ENCODE measurements at places on chromosomes 2 and 18.

DNA sequence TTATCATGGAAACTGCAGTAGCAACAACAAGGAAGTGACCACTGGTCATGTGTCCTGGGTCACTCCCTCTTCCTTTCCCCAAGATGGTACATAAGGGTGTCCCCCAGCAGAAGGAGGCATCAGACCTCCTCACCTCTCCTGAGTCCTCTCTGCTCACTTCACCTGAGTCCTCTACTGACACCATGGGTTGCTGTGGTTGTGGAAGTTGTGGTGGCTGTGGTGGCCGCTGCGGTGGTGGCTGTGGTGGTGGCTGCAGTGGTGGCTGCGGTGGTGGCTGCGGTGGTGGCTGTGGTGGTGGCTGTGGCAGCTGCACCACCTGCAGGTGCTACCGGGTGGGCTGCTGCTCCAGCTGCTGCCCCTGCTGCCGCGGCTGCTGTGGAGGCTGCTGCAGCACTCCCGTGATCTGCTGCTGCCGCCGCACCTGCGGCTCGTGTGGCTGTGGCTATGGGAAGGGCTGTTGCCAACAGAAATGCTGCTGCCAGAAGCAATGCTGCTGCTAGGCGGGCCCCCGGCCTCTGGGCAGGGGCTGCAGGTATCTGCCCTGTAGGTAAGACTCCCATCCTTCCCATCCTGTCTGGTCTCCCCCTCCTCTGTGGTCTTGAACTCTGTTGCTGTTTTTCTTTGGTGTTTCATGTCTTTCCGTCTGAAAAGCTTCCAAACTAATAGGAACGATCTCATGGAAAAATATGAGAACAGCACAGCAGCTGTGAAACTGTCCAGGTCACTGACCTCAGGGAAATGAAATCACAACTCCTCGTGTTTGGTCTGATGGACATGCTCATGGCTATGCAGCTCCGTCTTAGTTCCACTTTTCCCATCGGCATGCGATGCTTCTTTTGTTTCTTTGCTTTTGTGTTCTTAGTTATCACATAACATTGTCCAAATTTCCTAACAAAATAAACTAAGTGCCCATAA is at the start of gene SCYGR4:
Gene SCYGR4 (plus strand): TSS at position 183 of the 915 bp plus-strand sequence. CDS start 0 bp downstream, at position 183.
- DNase-seq: no peak

- no peak for DNase-seq
Observed at GRCh38 chr2:75607400-75607798, 39.2 kb upstream of the MRPL19 start.

DNA sequence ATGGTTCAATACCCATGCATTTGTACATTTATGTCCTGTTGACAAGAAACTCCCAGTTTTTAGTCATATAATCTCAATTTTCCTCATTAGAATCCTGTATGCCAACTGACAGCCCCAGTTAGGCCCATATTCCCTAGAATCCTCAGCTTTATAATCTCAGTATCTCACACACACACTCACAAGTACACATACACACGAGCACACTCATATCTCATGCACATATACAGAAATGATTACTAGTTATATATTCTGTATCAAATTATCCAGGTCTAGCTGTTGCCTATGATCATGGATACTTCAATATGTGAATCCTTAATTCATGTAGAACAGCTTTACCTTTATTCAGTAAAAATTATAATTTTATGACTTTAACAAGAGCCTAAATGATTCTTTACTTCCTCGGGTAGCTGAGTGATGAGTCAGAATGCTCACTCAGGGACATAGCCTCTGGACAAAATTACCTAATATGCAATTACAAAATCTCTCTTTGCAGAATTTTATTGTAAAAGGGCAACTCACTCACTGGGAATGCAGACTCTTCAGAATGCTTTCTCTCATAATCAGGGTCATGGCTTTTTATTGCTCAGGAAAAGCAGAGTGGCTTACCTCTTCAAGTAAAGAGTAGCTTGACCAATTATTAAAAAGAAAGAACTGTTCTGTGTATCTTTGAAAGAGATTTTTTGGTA is 193.6 kb upstream of the PIK3C3 start:
- DNase-seq: peak; percentile 91

DNA sequence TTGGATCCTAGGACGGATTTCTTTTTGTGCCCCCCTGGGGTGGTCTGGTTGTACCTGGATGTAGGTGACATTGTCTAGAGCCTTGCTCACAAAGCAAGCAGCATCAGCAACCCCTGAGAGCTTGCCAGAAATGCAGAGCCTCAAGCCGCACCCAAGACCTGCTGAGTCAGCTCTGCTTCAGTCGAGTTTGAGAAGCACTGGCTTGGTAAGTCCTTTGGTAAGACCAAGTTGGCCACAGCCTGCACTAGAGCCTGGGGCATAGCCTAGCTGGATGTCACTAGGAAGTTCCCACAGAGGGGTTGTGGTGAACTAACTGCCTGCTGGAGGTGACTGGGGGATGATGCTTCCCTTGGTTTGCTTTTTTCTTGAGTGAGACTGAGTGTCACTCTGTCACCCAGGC is 6.2 kb downstream of the ABCG5 start:
- DNase-seq: peak; percentile 4

DNA sequence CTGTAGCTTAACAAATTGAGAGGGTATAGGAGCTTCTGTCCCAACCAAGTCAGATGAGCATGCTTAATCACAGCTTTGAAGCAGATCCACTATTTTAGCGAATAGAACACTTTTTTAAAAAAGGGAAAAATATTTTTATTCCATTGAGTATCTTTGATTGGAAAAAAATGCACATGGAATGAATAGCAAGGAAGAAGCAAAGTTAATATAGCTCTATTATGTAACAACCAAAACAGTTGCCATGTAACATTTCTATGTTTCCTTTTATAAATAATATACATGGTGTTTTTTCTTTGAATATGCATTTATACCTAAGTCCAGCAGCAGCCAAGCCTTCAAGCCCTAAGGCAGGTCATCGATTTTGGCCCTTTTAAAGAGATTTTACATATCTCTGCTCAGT is 21.4 kb upstream of the SPTBN1 start:
- no peak for DNase-seq

DNA sequence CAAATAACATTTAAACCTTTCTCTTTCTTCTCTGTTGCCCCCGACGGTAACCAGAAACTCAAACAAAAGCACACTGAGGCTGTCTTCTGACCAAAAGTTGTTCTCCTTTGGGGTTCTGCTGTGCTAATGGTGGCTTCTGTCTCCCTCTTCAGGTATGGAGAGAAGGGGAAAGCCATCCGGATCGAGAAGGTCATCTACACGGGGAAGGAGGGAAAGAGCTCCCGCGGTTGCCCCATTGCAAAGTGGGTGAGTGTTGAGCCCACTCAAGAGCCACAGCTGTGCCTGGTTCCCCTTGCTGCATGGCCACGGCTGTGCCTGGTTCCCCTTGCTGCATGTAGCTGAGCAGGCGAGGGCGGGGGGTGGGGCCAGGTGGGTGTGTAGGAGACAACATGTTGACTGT is 67.4 kb downstream of the BOLA3 start:
- DNase-seq: peak; percentile 9

GRCh38 chr2:45988879-45989278 is 308.3 kb upstream of the EPAS1 start:
- DNase-seq: no peak

- no peak for DNase-seq
Observed at GRCh38 chr18:45900623-45901022, 66.5 kb downstream of the EPG5 start.

Measured in fibroblast of upper back skin (primary cell).